ENCODE measurements at places on chromosomes 7 and 10.

DNA sequence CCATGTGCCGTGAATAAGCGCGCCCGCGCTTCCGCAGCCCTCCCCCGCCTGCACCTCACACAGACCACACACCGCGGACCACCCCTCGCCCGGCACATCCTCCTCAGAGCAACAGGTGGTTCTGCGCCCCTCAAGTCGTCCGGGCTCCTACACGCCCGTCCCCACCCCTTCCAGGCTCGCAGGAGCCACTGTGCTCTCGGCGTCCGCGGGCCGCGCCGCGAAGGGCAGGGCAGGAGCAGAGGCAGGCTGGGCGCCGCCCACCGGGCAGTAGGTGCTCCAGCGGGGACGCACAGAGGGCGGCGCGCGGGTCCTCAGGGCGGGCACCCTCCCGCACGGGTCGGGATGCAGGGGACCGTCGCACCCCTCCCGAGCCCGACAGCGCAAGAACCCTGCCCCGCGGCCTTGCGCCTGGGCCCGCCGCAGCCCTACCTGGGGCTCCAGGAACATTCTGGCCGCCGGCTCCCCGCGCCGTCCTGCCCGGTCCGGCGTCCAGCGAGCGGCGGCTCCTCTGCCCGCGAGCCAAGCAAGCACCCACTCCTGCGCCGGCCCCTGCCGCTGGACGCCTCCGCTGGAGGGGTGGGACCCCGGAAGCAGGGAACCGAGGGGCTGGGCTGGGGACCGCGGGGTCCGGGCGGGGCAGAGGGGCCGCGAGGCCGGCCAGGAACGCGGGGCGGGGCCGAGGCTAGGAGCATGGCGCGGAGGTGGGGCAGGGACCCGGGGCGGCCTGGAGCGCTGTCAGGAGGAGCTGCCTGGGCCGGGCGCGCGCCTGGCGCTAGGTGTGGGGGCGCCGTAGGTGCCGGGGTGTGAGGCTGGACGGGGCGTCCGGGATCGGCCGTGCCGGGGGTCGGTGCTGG lies 37.4 kb downstream of the RASGEF1A start:
- DNase-seq: no peak

DNA sequence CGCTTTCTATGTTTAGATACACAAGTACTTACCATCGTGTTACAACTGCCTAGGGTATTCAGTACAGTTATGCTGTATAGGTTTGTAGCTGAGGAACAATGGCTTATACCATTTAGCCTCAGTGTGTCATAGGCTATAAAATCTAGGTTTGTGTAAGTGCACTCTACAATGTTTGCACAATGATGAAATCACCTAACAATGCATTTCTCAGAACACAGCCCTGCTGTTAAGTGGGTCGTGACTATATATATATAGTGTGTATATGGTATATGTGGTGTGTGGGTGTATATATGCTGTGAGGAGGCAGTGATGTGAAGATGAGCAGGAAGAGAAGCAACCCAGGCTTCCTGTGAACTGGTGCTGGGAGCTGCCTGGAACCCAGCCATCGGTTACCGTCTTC lies 65.6 kb upstream of the MKI67 start:
- no peak for DNase-seq

DNA sequence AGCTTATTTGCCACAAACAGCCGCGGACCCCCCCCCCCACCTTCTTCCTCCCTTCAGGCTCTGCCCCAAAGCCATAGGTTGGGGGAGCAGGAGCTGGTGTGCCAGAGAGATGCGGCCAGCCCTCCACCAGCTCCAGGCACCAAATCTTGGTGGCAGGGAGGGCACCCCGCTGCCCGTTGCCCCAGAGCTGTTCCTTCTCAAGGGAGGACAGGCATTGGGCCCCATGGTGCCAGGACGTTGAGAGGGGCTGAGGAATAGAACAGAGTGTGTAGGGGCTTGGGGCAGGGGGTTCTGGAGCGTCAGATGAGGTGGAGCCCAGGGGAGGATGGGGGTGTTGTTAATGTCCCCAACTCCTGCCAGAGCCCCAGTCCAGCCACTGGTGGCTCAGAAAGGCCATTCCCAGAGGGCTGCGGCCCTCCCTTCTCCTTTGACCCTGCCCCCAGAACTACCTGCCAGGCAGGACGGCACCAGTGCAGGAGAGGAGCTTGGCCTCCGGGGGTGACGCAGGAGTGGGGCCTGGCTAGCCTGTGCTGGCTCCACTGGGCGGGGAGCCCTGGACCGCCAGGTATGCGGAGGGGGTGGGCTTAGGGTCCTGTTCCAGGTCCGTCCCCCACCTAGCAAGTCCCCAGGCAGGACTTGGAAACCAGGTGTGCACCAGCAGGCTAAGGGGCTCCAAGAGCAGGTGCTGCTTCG lies 10.0 kb upstream of the SEC24C start:
- no peak for DNase-seq

GRCh38 chr7:37206192-37206591 lies 242.5 kb downstream of the ELMO1 start:
- DNase-seq: no peak

DNA sequence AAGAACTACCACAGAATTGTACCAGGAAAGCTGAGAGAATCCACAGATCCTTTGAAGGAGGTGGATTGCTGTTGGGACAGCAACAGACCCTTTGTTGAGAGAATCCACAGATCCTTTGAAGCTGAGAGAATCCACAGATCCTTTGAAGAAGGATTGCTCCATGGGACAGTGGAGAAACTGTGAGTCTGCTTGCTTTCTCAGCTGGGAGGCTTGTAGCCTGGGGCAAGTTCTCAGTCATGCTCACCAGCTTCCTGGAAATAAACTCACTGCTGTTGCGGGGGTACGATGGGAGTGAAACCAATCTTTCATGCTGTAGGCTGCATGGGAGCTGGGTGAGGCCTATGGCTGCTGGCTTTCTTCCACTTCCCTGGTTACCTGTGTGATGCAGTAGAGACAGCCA lies 106.3 kb downstream of the C7orf25 start:
- no peak for DNase-seq

Data from NCI-H510A (cell line).